Activated CD4-positive, alpha-beta T cell treated with anti-CD3 and anti-CD28 coated beads for 24 hours (primary cell): ENCODE measurements at places on chromosomes 2 and 18.

- DNase-seq, result no peak
These were observed 313.3 kb downstream of the OSR1 start for GRCh38 chr2:19045151-19045550.

DNA sequence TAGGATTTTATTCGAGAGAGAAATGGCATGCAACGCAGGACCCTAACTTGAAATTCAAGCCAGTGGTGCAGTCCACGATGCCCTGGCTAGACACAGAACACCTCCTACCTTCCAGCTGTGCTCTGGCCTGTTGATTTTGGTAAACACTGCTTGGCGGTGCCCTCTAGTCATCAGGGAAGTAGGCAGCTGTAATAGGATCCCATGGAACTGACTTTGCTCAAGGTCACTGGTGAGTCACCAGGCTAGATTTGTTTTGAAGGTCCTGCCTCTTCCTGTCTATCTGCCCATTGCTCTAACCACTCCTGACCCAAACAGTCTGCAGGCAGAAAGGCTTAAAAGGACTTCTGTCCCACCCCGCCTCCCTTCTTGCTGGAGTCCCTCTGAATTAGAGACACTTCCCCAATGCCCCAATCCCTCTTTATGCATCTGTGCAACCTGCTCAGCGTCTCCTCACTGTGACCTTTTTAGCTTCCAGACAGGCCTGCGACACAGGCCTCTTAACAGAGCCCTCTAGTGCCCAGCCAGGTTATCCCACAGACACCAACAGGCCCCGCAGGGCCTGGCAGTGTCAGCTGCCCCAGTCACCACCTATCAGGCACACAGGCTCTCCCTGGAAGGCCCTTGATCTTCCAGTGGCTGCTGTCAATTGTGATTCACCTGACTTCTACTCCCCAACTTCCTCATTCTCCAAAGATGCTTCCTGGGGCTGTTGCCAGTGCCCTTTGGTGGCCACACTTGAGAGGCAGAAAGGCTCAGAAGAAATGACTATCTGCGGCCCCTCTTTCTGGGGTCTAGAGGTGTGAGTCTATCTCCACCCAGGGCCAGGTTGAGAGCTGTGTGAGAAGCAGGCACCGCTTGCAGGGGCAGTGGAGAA is 5.2 kb downstream of the TMEM127 start:
- DNase-seq, result no peak

DNA sequence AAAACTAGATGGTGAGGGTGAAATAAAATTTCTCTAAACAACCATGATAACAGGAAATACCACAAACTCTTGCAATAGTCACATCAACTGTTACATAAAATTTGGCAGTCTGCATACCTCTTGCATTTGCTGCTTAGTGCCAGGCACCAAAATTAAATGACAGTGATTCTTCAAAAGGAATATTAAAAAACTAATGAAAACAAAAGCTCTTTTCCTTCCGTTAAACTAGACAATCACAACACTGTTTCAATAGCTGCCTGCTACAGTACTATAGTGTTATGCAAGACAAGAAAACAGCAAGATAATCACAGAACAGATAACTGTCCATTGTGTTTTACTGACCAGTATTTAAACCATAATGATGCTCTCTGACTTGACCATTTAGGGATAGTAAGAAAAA is 239.0 kb upstream of the SMAD7 start:
- DNase-seq, result no peak

DNA sequence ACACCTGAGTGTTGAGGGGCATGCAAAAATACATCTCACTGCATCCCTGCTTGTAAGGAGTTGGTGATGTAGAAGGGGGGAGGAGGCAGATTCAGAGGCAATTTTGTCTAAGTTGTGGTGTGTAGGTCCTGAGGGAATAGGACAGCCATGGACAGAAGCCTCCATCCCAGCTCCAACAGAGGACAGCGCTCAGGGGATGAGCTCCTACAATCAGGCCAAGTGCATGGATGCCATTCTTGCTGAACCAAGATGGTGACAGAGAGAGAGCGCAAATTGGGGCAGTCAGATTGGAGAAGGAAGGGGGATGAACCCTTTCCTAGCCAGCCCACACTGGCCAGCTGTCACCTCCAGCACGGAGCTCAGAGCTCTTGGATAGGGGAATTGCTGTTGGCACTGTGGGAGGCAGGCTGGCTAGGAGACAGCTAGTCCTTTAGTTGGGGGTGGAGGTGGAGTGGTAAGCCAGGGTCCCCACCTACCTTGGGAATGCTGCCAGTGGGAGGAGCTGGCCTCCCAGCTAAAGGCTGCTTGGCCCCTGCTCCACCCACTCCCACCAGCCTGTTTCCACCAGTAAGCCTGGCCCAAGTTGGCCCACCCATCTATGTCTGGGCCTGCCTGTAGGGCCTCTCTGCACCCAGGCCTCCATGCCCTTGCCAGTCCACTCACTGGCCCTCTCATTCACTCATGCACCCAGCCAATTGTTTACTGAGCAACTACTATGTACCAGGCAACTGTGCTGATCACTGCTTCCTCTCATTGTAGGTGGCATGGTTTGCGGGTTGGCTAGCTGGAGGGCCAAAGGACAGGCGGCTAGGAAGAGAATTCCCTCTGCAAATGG is 2.5 kb upstream of the PER2 start:
- DNase-seq, result no peak

- no peak for DNase-seq
These were observed 110.9 kb downstream of the STK39 start for GRCh38 chr2:168136392-168136977.

- no peak for DNase-seq
These were observed 246.1 kb downstream of the FSIP2 start for GRCh38 chr2:185984670-185985069.

DNA sequence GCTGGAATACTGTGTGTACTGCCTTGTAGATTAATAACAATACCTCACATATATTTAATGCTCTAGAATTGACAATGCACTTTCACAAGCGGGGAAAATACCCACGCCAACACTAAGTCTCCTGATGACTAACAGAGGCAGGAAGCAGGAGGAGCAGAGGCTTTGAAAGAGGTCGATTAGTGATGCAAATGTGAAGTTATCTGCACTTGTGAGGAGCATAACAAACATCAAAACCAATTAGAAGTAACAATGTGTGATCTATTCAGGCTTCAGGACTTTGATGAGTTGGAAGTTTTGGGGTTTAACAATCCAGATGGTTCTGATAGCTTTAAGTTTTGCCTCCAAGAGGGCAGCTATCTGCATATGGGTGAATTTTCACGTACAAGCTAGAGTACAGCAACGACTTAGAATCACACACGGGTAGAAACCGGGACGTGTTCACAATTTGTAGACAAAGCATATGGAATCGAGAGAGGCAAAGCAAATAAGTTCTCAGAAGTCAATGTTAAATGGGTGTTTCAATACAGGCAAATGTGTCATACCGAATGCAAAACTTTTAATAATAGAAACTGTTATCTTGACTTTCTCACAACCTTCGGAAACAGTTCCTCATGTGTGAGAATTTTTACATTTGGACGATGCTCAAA is 114.5 kb downstream of the METTL8 start:
- peak; percentile 37 for DNase-seq
